ENCODE measurements at places on chromosomes 4 and X.
A peak's percentile ranks its signal among the peaks of the same experiment; 100 is the strongest.

DNA sequence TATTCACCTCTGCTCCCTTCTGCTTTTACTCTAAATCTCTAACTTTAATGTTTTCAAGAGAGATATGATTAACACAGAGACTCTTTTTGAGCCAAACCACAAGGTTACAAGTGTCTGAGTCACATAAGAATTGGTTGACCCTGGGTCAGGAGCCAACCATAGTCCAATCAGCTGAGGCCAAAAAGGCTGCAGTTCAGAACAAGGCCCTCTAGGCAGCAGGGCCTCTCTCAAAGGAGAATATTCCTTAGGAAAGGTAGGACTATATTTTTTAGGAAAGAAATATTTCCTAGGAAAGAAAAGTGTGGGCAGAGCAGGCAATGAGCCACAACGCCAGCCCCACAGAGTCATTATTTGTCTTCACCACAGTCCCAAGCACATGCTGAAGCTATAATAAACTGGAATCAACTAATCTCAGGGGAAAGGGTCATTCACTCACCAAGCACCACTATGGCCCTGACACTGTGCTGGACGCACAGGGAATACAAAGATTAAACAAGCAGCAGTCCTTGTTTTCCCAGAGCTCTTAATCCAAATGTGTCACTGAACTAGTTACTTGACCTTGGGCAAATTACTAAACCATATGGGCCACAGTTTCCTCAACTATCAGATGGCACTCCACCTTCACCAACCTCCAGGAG is 2.2 kb downstream of the ATP8A1 start:
- DNase-seq: no peak

DNA sequence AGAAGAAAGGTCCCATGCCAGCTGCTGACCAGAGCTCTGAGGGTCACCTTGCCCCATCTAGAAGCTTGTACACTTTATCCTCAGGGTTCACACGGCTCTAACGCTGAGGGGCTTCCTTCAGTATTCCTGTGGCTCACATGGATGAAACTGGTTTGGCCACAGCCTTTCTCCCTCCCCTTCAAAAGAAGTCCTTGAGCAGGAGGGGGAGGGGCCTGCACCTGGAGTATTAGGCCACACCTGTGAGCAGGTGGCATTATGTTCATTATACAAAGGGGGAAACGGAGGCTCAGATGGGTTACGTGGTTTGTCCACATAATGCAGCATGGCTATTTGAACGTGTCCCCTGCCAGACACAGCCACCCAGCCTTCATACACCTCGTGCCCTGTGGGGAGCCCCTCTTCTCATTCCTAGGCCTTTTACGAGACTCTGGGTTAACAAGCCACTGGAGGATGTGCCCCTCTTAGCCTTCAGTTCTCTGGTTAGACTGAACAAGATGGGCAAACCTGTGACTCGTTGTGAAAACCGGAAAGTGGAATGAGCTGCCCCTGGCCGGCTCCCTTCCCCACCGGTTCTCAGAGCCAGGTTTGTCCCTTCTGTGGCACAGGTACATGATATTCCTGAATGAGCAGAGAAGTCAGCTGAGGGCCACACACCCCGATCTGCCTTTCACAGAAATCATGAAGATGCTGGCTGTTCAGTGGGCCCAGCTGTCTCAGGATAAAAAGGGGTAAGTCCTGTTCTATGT is 27.2 kb upstream of the JAKMIP1 start:
- no peak for DNase-seq

GRCh38 chrX:65837875-65838549 is 170.6 kb downstream of the MSN start:
- no peak for DNase-seq

DNA sequence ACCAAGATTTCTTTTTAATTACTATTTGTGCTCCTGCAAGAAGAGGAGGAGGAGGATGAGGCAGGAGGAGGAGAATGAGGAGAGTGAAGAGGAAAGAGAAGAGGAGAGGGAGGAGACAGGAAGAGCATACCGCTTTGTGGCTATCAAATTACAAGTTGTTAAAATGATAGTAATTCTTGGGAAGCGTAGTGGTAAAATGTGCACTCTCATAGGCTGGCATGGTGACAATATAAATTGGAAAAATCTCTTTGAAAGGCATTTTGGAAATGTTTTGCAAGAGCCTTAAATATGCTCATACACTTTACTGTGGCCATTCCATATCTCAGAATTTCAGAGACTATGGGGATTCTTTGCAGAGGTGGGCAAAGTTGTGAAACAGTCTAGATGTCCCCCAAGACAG is 53.2 kb downstream of the MXRA5 start:
- no peak for DNase-seq

- DNase-seq: no peak
Measured at GRCh38 chr4:23779839-23780238, 110.0 kb downstream of the PPARGC1A start.

GRCh38 chrX:132461886-132462285 is 27.0 kb downstream of the MBNL3 start:
- DNase-seq: no peak

DNA sequence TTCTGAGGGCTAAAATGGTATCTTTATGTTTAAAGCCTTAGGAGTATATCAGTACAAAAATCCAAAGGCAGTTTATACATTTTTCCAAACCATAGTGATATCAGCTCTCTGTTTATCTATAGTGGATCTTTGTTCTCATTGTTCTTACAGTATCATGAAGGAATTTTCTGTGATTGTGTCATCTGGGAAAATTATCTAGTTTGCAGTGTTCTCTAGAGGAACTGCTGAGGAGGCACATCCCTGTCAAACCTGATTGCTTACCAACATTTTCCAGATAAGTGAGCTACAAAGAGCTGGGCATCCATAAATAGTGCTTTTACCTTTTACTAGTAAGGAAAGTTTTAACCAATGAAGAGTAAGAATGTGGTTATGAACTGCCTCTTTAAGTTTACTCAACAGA is 44.9 kb upstream of the SLC25A31 start:
- no peak for DNase-seq

- no peak for DNase-seq
Measured at GRCh38 chr4:152515678-152516077, 20.2 kb downstream of the FBXW7 start.

GRCh38 chr4:186296481-186296880 is 30.5 kb downstream of the F11 start:
- DNase-seq: no peak

GRCh38 chr4:185820146-185821028 is 8.4 kb upstream of the SORBS2 start:
- no peak for DNase-seq

GRCh38 chr4:147928400-147928799 is 196.5 kb downstream of the ARHGAP10 start:
- DNase-seq: no peak

- no peak for DNase-seq
Measured at GRCh38 chrX:3771766-3772165, 58.3 kb upstream of the PRKX start.

DNA sequence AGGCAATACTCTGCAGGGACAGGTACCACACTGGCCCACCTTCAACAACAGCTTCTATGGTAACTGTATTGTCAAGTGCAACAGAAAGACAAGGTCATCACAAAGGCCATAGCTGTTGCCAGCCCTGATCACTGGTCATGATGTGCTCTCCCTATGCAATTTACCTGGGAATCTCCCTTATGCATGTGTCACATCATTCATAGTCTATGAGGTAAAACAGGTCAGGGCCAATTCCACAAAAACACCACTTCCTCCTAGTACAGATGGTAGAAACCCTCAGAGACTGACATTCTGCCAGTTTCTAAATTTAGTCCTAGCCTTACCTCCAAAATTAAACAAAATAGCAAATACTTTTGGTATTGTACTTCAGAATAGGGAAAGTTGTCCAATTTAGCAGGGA is 132.8 kb downstream of the MGST2 start:
- no peak for DNase-seq

DNA sequence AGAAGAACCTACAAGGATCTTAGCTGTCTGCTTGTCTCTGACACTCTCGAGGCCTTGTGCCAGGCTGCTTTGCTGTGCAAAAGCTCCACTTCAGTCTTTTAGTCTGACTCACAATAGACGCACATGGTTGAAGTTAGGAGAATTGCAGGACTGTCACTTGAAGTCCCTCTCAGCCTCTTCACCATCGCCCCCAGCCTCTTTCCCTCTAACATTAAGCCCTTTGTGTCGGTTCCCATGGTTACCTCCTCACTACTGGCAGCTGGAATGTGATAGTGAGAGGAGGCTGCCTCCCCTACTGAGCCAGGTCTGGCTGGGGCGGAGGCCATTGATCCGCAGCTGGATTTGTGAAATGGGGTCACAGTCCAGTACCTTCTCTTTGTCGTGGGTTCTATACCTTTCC is 201.8 kb downstream of the SOWAHB start:
- DNase-seq: no peak

DNA sequence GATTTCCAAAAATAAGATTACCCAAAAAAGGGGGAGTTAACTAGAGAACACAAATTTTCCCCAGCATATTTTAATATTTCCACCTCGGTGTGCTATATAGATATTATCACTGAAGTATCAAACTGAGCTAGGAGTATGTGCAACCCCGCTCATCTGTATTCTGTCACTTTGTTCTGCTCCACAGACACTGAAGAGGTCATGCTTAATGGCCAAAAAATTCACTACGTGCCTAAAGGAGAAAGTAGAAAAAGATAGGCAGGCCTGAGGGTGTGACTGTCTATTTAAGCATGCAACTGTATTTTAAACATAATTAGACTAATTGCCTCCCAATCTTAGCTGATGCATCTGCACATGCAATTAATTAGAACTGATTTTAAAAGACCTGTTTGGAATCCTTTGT is 24.5 kb downstream of the SH3RF1 start:
- DNase-seq: no peak

- DNase-seq: no peak
Measured at GRCh38 chr4:67713529-67714247, 12.7 kb upstream of the UBA6 start.

GRCh38 chr4:56414135-56414670 is 21.2 kb downstream of the PPAT start:
- DNase-seq: no peak

DNA sequence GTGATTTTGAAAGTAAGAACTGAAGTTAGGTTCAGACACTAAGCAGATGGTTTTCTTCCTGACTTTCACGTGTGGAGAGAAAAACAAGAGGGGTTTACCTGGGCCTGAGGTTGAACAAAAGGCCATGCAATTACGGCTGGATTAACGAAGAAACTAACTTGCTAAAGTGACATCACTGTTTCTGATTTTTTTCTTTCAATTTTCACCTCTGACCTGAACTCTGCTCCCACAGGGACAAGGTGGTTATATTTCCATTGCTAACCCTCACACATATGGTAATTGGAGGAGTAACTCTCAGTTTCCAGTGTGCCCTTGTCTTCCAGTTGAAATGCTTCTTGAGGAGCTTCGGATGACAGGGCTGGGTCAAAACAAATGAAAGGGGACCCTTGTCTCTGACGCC is 38.0 kb downstream of the MSN start:
- no peak for DNase-seq

DNA sequence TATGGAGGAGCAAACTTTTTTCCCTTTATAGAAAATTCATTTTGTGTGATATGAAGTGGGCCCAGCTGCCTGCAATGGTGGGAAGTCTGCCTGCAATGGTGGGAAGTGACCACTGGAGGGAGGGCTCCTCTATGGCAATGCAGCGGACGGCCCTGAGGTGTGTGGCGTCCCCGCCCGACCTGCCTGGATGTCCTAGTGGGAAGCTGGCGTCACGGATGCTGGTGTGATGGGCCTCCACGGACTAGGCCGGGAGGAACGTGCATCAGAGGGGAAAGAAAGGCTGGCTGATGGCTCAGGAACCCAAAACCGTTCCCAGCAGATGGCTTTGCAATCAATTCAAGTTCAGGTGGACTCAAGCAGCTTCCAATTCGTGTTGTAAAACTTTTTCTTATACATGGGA is 177.9 kb downstream of the AFAP1 start:
- peak; percentile 42 for DNase-seq

GRCh38 chrX:48834383-48834709 is 1.1 kb downstream of the PCSK1N start:
- DNase-seq: no peak

DNA sequence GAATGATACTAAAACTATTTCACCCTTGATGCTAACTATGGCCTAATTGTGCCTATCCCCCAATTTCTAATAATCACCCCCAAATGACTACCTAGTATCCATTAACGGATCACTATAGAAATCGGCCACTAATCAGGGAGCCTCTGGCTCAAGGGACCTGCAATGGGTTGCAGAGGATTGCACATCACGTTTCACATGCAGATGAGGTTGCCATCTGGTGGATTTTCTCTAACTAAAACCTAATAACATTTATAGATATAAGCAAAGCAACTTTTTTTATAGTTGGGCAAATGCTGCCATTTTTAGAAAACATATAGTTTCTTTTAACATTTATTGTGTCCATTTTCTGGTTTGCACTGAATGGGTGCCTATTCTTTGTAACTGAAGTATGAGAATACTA is 28.3 kb upstream of the ALG13 start:
- DNase-seq: no peak

GRCh38 chr4:186008057-186008456 is 60.9 kb upstream of the TLR3 start:
- no peak for DNase-seq

DNA sequence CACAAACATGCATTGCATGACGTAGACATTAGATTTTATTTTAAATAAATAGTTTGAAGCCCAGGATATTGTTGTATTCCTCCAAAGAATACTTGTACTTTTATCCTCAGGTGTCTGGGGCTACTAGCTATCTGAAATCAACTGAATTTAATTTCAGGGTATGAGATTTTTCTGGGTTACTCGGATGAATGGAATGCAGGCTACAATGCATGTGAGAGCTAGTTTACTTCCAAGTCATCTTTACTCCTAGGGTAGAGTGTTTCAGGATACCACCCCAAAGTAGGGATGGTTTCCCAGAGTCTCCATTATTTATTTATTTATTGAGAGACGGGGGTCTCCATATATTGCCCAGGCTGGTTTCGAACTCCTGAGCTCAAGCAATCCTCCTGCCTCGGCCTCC is 66.4 kb downstream of the HPRT1 start:
- no peak for DNase-seq

GRCh38 chr4:169956091-169956843 is 69.9 kb downstream of the MFAP3L start:
- DNase-seq: no peak

GRCh38 chr4:3261411-3262207 is 12.7 kb downstream of the MSANTD1 start:
- DNase-seq: no peak

GRCh38 chr4:82469791-82470345 is 39.5 kb downstream of the ENOPH1 start:
- DNase-seq: no peak

- DNase-seq: no peak
Measured at GRCh38 chr4:163736876-163737275, 242.4 kb downstream of the TMA16 start.

- DNase-seq: no peak
Measured at GRCh38 chrX:54529151-54529550, 868 bp upstream of the GNL3L start.

GRCh38 chrX:63744850-63745394 is 40.1 kb downstream of the ARHGEF9 start:
- no peak for DNase-seq

Data from activated T-cell treated with anti-CD3 and anti-CD28 coated beads for 4 hours (primary cell).